CD4-positive, alpha-beta T cell treated with Interleukin-4 for 4 hours (primary cell): ENCODE measurements at places on chromosomes 3 and 15.

DNA sequence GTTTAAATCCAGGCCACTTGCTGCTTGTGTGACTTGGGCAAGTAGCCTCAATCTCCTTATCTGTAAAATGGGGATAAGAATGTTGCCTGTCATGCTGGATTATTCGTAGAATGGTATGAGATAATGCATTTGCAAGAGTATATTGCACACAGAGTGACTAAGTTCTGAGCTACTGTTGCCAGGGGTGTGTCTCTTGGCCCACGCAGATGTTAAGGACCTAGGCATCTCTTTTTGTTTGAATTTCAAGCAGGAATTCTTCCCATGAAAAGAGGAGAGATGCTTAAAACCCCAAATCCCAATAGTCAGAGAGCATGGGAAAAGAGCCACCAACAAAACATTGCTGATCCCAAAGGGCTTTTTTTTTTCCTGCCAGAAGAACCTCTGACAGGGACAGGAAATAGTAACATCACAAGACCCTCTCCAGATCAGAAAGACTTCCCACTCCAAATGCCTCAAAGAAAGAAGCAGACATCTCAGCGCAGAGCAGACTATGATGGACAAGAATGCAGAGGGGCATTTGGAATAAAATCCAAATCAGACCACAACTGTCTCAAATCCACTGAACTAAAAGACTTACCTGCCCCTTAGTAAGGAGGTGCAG lies 90.5 kb downstream of the MRPL46 start:
- DNase-seq: no peak

DNA sequence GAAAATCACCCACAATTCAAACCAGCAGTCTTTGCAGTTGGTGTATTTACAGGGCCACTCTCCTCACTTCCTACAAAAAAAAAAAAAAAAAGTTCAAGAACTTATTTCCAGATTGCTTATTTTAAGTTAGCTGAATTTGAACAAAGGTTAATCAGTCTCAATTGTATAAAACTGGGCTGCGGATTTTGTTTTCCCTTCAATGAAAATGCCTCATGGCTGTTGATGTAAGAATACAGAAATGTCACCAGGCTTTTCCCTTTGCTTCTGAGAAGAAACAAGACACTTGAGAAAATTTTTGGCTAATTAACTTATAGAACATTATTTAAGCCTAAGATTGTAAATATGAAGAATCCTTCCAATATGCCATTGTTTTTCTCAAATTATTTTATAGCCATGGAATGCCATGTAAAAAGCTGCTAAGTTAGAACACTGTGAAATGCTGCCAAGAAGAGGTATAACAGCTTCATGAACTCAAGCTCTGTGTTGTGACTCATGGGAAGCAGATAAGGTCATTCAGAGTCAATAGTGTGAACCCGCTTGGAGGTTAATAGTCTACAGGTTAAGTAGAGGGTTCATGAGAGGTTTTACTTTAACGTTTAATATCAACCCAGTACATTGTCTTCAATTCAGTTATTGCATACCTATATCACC lies 84.3 kb upstream of the ABI3BP start:
- DNase-seq: no peak

GRCh38 chr15:78259232-78259631 lies 5.1 kb upstream of the DNAJA4 start:
- DNase-seq: no peak

- no peak for DNase-seq
These were observed 490.4 kb upstream of the CFAP20DC start for GRCh38 chr3:59540241-59540640.

DNA sequence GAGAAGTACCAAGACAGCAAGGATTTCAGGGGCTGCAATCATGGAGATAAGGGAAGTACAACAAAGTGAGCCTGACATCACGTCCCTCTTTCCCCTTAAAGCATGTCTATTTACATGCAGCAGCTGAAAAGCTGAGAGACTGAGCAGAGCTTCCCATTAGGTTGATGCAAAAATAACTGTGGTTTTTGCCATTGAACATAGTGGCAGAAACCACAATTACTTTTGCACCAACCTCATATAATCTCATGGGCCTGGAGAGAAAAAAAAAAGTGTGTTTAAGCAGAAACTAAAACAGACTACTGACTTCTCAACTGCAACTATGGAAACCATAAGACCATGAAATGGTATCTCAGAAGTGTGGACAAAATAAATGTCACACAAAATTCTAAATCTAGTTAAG lies 48.3 kb downstream of the CCDC12 start:
- peak; percentile 53 for DNase-seq

- no peak for DNase-seq
These were observed 107.0 kb downstream of the XXYLT1 start for GRCh38 chr3:195163719-195164572.

DNA sequence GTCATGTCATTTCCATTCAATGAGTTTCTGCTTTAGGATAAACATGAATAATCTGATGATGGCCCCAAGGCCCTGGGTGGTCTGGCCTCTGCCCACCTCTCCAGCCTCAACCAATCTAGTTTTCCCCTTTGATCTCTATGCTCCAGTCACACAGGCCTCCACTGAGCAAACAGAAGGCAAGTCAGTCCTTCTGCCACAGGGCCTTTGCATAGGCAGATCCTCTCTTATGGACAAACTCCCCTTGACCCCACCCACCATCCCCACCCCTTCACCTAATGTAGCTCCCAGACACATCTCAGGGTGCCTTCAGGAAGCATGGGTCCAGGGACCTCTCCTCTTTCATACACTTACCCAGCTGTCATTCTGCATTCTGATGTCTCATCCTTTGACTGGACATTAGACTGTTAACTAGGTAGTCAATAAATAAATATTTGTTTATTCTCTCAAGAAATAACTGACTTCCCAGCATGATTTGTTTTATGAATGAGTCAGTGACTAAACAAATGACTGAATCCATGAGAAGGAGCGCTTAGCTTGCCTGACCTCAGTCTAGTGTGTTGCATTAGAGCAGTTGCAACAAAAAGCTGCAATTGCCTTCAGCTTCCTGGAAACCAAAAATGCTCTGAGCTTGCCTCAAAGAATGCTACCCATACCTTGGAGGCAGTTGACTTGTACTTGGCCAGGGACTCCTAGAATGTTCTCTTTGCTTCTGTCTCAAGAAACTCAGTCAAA lies 386.6 kb upstream of the WNT5A start:
- no peak for DNase-seq

DNA sequence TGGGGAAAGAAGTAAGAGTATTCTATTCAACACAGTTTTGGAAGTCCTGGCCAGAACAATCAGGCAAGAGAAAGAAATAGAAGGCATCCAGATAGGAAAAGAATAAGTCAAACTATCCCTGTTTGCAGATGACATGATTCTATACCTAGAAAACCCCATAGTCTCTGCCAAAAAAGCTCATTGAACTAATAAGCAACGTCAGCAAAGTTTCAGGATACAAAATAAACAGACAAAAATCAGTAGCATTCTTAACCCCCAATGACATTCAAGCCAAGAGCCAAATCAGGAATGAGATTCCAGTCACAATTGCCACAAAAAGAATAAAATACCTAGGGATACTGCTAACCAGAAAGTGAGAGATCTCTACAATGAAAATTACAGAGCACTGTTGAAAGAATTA lies 99.4 kb upstream of the MITF start:
- no peak for DNase-seq

- DNase-seq: no peak
These were observed 48.6 kb upstream of the CP start for GRCh38 chr3:149270180-149270579.

- peak; percentile 19 for DNase-seq
These were observed 1.0 kb downstream of the ZFAND6 start for GRCh38 chr15:80060356-80061006.

- no peak for DNase-seq
These were observed 88.8 kb downstream of the MEGF11 start for GRCh38 chr15:66164788-66165187.

GRCh38 chr15:67839499-67839928 lies 331 bp downstream of the RNU6-1 start:
- no peak for DNase-seq

GRCh38 chr3:96410006-96410730 lies 404.2 kb upstream of the EPHA6 start:
- DNase-seq: no peak

GRCh38 chr3:128128251-128128650 lies 4.6 kb upstream of the RUVBL1 start:
- no peak for DNase-seq

DNA sequence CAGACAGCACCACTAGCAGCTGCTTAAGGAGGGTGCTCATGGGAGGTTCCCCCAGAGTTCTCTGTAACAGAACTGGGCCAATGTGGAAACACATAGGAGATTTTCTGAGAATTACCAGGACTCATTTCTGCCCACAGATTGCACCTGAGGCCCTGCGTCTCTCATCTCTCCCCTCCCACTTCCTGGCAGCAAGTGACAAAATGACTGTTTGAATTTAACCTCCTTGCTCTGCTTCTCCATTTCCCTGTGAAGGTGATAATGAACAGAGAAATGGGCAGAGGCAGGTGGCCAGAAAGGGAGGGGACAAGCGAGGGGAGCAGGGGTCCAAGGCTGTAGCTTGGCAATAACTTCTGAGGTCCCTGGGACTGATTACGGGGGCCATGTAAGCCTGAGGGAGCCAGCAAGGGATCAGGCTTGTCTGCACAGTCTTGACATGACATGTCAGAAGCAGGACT lies 8.0 kb downstream of the EPHB1 start:
- no peak for DNase-seq

GRCh38 chr15:43991206-43991605 lies 164.4 kb downstream of the WDR76 start:
- DNase-seq: no peak

DNA sequence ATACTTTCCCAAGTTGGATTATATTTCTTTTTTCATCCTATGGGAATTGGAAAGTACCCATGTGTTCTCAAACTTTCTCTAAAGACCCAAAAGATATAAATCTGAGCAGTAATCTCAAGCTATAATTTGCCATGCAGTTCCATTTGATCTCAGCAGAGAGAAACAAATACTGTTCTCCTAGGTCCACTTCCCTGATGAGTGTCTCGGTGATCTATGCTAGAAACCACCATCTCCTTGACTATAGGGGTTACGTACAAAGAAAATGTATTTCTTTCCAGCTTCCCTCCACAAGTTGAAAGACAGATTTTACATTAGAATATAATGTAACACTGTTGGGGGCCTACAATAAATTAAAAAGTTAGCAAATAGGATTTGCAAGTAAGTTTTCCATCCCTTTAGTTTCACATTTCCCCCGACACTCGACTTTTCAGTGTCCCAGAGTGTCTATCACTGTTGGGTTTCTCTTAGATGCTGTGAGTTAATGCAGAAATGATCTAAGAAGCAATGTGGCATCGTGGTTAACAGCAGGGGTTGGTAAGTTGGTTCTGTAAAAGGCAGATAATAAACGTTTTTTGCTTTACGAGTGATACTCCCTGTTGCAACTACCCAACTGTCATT lies 465.1 kb upstream of the CFAP20DC start:
- DNase-seq: peak; percentile 17

GRCh38 chr3:42898896-42899675 lies 6.9 kb upstream of the ZNF662 start:
- no peak for DNase-seq

DNA sequence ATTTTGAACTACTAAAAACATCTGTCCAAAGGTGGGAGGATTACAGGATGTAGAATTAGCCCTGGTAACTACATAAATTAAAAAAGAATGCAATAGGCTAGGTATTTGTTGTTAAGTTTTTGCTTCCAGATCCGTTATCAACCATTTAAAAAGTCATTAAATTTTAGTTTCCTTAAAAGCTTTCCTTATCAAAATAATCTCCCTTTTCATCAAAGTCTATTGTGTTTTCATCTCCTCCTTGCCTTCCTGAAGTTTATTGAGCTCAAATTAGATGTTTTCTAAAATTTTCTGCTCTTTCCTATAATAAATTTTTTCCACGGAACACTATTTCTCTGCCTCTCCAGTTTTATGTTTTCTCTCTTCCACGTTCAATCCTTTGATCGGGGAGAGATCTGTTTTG lies 108.6 kb downstream of the MEX3B start:
- DNase-seq: no peak

DNA sequence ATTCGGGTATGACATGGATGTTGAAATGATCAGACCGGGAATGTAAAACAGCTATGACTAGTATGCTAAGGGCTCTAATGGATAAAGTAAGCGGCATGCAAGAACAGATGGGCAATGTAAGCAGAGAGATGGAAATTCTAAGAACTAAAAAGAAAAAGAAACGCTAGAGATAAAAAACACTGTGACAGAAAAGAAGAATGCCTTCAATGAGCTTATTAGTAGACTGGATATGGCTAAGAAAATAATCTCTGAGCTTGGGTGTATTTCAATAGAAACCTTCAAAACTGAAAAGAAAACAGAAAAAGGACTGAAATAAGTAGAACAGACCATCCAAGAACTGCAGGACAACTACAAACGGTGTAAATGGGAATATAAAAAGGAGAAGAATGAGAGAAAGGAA lies 101.2 kb downstream of the HES1 start:
- DNase-seq: no peak

DNA sequence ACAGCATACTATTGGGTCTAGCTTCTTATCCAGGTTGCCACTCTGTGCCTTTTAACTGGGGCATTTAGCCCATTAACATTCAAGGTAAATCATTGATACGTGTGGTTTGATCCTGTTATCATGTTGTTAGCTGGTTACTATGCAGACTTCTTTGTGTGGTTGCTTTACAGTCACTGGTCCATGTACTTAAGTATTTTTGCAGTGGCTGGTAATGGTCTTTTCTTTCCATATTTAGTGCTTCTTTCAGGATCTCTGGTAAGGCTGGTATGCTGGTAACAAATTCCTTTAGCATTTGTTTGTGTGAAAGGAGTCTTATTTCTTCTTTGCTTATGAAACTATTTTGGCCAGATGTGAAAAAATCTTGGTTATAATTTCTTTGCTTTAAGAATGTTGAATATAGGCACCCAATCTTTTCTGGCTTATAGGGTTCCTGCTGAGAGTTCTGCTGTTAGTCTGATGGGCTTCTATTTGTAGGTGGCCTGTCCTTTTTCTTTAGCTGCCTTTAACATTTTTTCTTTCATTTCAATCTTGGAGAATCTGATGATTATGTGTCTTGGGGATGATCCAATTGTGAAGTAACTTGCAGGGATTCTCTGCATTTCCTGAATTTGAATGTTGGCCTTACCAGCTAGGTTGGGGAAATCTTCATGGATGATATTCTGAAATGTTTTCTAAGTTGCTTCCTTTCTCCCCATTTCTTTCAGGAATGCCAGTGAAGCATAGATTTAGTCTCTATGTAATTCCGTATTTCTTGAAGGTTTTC lies 39.3 kb downstream of the CCR1 start:
- no peak for DNase-seq

DNA sequence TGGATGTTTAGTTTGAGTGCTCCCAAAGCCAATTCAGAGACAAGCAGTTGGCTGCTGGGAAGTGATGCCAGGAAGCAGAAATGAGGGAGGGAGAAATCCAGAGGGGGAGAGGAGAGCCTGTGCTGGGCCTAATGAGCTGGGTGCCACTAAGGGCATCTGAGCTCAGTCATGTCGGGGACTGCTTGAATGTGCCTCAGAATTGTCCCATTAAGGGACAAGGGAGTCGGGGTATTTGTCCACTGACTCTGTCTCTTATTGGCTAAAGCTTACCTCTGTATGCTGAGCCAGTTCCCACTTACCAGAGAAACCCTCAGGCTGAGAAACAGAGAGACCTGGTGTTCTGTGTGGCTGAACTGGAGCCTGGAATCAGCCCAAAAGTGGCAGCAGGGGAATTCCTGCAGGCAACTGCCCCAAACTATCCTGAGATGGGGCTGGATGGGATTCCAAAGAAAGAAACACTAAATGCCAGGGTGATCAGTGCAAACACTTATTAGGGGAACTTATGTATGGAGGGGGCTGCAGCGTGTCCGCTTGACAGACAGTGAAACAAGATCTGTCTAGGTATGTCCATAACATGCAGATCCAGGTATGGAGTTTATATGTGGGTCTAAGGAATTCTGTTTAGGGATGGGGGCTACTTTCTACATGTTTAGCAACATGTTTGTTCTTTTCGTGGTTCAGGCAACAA lies 48.6 kb downstream of the NR1D2 start:
- DNase-seq: no peak
